ENCODE measurements at places on chromosomes 7 and 10.

DNA sequence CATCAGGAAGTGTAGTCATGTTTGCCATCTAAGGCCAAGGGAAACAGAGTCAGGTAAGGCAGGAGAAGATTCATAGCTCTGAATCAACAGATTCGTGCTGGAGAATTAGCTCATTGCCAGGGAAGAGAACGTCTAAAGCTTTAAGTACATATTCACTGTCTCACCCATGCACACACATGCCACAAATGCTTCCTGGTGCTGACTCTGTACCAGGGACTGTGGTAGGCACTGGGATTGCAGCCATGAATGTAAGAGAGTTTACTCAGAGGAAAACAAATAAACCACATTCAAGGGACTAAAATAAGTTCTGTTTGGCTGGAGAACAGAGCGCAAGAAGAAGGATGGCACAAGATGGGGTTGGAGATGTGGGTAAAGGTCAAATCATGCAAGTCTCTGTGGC, 89.8 kb upstream of the HPS1 start:
- no peak for DNase-seq

DNA sequence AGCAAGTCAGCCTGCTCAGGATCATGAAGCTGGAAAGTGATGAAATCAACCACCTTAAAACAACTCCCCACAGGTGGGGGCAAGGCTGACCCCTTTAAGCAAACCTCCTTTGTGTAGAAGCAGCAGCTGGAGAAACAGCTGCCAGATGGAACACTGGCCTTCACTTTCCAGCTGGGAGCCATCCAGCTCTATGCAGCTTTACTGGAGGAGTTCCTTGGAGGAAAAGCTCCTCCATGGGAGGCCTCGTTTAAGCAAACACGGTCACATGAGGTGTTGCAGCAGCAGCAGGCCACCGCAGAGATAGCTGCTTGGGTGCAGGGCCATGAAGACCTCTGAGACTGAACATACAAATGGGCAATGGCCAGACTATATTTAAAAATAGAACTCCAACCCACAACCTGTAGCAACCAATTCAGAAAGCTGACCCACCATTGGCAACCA, 13.0 kb upstream of the DLG5 start:
- no peak for DNase-seq

DNA sequence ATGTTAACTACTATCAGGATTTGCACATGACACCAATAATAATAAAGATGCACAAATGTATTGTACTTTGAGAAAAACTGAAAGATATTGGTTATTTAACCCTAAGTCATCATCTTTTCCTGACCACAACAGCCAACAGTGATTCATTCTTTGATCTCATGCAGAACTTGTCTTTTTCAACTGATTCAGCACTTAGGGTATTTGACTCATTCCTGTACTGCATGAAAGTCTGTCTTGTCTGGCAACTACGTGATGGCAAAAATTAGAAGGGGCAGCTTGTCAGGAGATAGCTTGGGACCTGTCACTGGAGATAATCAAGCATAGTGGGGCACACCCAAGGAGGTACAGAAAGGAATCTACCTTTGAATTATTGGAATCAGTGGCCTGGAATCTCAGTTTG, 77.8 kb upstream of the LRRC17 start:
- DNase-seq, result no peak

DNA sequence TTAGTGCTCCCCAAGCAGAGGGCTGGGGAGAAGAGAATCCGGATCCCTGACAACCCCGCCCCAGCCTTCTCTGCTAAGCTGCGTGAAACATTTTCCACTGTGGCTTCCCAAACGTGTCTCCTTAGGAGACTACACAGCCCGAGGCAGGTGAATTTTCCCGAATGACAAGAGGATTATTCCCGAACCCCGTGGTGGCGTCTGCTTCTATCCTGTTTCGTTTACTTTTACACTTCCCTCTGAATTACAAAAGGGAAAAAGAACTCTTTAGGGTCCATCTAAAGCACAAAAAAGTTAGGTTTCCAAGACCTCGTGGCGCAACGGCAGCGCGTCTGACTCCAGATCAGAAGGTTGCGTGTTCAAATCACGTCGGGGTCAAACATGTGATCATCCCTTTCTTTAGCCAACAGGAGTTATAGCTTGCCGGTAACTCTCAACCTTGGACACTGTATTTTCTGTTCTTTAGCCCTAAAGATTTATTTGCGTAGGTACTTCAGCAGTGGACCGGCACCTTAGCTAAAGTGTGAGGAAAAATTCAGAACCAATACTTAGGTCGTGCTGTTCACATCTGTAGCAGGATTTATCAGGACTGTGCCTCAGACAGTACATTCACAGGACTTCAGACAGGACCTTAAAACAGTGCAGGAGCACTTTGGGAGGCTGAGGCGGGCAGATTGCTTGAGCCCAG, 3.2 kb upstream of the ZNF789 start:
- DNase-seq, result no peak

DNA sequence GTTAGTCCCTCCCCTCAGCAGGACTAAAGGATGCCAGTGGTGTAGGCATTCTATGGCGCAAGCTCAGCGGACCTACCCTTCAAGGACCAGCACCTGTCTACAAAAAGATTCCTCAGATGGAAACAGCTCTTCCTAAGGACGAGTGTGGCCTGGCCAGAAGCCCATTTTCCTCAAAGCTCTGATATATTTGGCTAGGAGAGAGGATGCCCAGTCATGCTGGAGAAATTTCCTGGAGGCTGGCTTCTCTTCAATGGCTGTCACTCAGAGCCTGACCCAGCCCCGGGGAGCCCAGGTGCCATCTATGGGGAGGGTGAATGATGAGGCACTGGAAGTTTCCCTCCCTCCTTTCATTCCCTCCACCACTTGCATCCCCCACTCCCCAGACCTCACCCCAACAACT, 111.5 kb downstream of the PLXNA4 start:
- no peak for DNase-seq

DNA sequence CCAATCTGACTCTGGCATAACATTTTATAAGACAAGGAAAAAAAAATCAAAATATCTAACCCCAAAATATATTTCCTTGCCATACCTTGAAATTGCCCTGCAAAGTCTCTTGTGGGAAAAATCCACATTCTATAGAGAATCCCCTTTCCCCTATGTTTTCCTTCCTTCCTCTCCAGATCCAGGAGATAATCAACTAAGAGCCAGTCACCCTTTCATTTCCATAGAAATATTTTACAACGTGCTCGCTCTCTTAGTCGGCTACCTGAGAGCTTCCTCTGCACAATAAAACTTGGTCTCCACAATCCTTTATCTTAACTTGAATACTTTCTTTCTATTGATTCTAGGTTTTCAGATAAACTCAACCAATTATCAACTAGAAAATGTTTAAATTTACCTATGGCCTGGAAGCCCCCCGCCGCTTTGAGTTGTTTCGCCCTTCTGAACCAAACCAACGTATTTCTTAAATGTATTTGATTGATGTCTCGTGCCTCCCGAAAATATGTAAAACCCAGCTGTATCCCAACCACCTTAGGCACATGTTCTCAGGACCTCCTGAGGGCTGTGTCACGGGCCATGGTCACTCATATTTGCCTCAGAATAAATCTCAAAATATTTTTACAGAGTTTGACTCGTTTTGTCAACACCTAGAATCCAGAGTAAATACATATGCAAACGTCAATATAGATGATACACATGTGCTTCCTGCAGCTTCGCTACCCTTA, 869 bp downstream of the PSAP start:
- DNase-seq, result no peak

- no peak for DNase-seq
These were observed 157.7 kb downstream of the CHRM2 start for GRCh38 chr7:137026176-137026500.

- DNase-seq, result no peak
These were observed 128.2 kb downstream of the SEMA3E start for GRCh38 chr7:83520726-83521125.

DNA sequence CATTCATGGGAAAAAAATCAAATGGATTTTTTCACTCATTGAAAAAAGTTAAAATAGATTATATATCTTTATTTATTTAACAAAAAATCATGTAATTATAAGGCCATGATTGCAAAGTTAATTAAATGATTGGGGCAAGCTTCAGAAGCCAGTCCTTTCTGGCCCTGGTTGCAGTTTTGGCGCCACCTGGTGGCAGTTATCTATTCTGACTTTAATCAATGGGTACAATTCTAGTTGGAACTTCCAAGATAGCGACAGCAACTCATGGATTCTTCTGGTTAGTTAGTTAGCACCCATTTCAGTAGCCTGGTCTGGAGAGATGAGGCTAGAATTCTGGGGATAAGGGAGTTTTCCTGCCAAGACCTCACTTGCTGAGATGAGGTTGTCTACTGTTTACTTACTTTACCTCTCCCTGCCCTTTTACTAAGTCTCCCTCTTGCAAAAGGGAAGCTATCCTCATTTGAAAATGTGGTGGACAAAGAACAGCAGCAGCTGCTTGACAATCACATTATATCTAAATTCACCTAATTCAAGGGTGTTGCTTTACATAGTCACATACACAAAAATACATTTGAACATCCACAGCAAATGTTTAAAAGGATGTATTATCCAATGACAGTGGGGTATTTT, 42.3 kb downstream of the NOC3L start:
- DNase-seq, result peak; percentile 48

DNA sequence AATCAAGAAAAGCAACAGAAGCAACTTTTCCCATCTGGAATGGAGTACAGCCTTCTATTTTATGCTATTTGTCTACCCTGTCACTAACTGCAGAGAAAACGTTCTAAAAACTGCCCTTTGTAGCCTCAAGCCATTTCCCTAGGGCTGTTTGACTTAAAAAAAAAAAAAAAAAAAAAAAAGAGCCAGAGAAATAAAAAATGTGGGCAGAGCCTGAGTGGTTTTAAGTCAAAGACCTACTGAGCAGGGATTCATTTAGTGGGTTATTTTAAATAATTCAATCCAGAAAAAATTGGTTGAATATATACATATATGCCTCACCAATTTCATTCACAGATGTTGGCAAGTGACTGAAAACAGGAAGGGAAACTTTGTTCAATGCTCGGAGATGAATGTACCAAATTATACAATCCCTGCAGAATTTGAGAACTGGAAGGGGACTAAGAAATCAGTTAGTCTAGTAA, 75.2 kb downstream of the PPP1R3C start:
- no peak for DNase-seq

DNA sequence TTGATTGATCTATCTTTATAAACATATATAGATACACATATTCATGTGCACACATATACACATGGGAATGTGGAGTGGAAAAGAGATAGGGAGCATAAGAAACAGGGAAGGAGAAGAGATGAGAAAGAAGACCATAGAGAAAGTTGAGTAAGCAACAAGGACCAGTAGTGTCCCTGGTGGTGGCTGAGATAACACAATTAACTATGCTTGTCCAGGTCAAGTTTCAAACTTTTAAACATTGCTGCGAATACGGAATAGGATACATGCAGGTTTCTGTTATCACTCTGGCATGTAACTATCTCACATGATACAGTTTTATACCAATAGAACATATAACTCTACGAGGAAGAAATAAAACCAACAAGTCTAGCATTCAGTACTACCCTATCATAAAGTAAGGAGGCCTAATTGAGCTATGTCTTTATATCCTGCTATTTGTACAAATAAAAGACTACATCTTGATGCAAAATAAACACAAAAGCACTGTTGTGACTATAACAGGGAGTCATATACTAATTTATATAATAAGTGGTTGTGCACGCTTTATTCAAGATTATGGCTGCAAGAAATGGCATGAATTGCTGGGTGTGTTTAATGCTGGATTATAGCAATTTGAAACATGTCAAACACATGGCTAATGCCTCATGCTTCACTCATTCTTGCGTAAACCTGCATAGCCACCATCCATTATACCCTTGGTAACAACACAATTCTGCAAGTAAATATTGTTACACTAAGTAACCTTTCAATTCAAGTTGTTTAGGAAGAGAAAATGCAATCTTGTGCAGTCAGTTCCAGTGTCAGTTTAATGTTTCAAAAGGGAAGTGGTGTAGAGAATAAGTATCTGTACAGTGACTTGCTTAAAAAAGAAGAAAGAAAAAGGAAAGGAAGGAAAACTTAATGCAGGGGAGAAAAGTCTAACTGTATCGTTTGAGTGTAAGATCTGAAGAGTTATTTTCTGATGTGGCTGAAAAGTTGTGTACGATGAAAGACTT, 8.2 kb downstream of the FOXP2 start:
- no peak for DNase-seq

GRCh38 chr10:12419262-12419847, 70.0 kb downstream of the CAMK1D start:
- DNase-seq, result no peak

- no peak for DNase-seq
These were observed 214.6 kb upstream of the ZNF32 start for GRCh38 chr10:43863270-43863669.

DNA sequence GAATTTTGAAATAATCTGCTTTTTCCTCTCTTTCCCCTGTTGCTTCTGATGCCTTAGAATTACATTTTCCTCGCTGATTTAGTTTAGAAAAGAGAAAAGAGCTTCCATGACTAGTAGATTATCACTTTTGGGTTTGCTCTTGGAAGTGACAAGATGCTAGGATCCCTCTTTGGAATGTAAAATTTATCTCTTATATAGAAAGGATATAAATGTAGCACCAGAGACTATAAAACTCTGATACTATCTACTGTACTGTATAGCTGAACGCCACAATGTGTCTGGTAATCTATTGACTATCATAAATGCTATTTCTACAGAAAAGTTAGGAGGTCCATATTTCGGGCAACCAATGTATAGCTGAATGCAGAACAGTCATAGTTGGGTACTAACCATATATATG, 1.1 kb upstream of the HDAC9 start:
- DNase-seq, result no peak

GRCh38 chr10:132828681-132829080, 42.7 kb upstream of the NKX6-2 start:
- no peak for DNase-seq

DNA sequence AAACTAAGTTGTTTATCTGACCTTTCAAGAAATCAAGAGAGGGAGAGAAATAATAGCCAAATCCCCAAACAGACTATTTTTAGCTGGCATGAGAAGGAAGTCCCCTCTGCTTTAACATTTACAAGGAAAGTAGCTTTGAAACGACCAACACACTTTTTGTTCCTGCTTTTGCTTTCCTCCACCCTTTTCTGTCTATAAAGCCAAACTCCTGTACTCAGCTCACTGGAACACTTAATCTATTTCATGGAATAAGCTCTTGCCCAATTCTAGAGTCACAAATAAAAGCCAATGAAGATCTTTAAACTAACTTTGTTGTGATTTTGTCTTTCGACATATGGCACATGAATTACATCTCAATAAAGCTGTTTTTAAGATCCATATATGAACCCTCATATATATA, 86.8 kb upstream of the CCDC71L start:
- no peak for DNase-seq

DNA sequence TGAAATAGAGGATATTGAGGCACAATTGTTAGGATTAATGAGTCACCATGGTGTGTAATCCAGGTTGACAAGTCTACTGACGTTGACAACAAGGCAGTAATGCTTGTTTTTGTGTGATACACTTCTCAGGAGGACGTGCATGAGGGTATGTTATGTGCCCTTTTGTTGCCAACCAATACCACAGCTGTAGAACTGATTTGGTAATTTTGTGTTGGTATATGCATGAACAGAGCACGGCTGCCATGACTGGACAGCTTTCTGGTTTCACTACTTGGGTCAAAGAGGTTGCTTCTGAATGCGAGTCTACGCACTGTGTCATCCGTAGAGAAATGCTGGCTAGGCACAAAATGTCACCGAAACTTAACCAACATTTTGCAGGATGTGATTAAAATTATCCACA, 32.9 kb downstream of the PHTF2 start:
- no peak for DNase-seq

Data from CD14-positive monocyte (primary cell).